ENCODE measurements at places on chromosomes 6 and 20.

- no peak for DNase-seq
Observed at GRCh38 chr6:33116841-33117711, 41.3 kb downstream of the HLA-DPB1 start.

GRCh38 chr6:35495258-35496035 lies 1.4 kb downstream of the TEAD3 start:
- no peak for DNase-seq

GRCh38 chr6:165967810-165968407 lies 199.7 kb downstream of the TBXT start:
- no peak for DNase-seq

GRCh38 chr6:5506597-5506996 lies 245.3 kb downstream of the FARS2 start:
- no peak for DNase-seq

DNA sequence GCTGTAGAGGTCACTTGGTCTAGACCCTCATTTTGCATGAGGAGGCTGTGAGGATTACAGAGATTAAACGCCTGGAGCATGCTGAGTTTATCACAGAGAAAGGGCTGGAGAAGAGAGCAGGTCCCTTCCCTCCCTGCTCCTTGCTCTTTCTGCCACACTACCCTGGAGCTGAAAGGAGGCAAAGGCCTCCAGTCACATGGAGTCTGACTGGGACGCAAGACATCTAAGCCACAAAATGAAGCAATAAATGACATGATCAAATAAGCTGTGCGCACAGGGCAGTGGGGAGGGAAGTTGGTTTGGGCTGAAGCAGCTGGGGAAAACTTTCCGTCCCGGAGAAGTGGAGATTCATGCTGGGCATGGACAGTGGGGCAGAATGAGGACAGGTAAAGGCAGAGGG lies 33.3 kb downstream of the ATXN1 start:
- peak; percentile 91 for DNase-seq

- DNase-seq = peak; percentile 25
Observed at GRCh38 chr6:156564127-156564806, 212.9 kb upstream of the ARID1B start.

GRCh38 chr6:1255636-1256365 lies 56.1 kb upstream of the FOXQ1 start:
- DNase-seq = no peak

GRCh38 chr6:70380252-70380651 lies 33.1 kb upstream of the FAM135A start:
- no peak for DNase-seq

GRCh38 chr6:127186889-127187288 lies 68.4 kb downstream of the RSPO3 start:
- peak; percentile 57 for DNase-seq
